ENCODE measurements at places on chromosomes 4 and X.
A peak's percentile ranks its signal among the peaks of the same experiment; 100 is the strongest.

DNA sequence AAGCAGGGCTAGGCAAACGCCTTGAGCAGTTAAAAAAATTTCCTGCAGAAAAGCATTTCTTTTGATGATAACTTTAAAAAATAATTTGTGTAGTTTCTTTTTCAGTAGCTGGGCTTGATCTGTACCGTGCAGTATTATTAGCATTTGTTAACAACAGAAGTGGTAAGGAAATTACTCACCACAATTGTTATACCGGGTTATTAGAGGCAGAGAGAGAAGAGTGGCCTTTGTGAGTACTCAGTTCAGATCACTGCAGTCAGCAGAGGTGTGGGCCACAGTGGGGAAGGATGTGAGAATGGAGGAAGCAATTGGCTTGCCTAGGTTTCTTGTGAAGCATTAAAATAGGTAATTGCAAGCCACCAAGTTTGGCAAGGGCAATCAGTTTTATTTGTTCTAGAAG, 14.3 kb upstream of the IL21 start:
- DNase-seq = no peak

- peak; percentile 39 for DNase-seq
Measured at GRCh38 chrX:153968754-153969124, 2.9 kb downstream of the HCFC1 start.

DNA sequence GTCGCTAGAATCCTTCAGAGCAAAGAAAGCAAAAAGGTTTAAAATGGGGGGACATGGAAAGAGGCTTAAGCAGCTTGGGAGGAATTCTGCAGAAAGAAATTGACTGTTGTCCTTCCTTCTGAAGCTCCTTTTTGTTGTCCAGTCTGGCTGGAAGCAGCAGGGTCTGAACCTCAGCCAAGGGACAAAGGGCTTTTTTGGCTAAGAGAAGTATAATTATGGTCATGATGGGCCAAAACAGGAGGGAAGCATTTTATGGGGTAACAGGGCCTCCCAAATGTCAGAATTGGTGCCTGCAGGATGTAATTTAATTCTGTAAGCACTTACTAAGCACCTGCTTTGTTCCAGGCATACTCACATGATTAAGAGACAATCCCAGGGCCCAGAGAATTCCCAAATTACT, 74.2 kb upstream of the CPEB2 start:
- no peak for DNase-seq

- DNase-seq = peak; percentile 37
Measured at GRCh38 chr4:76198411-76199237, 15.0 kb downstream of the SCARB2 start.

- DNase-seq = peak; percentile 34
Measured at GRCh38 chrX:107675823-107676555, 47.7 kb downstream of the PRPS1 start.

DNA sequence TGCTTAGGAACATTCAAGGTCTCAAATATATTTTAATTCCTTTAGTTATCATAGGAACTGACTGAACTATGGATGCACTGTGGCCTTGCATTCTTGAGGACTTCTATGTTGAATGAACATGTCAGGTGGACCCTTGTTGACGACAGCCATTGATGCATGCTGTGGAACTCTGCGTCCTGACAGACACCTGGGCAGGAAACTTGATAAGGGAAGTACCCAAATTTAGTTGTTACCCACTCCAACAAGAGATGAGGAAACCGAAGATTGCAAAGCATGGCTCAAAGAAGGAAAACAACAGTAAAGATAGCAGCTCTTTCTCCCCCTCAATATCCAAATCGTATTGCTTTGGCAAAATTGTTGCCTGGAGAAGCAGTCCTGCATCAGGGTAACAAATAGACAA, 540.0 kb upstream of the NR3C2 start:
- peak; percentile 6 for DNase-seq

GRCh38 chr4:2832309-2832980, 11.2 kb upstream of the ADD1 start:
- no peak for DNase-seq

- DNase-seq = no peak
Measured at GRCh38 chr4:138567696-138568095, 325.5 kb upstream of the SLC7A11 start.

- no peak for DNase-seq
Measured at GRCh38 chrX:68897118-68897945, 68.5 kb downstream of the EFNB1 start.

DNA sequence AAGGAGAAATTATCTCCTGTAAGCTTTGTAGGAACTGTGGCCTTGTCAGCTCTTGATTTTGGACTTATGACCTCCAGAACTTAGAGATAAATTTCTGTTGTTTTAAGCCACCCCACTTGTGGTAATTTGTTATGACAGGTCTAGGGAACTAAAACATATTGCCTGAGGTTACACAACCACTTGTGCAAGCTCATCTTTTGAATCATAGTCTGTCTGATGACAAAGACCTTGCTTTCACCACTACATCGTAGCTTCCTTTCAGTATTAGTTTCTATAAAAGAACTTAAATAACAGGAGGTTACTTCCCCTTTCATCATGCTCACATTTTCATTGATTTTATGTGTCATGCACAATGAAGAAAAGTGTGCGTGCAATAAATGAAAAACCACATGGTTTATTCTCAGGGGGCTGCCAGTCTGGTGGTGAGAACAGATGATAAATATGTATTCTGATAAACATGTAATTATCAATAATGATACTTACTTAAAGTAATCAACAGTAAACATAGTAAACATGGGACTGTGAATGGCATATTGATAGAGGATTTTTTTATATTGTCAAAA, 690.0 kb upstream of the HS3ST1 start:
- peak; percentile 14 for DNase-seq

- DNase-seq = peak; percentile 3
Measured at GRCh38 chr4:125091-125771, 930 bp downstream of the ZNF718 start.

GRCh38 chrX:31153475-31154047, 81.7 kb upstream of the FTHL17 start:
- DNase-seq = no peak

GRCh38 chr4:151643564-151643963, 117.2 kb downstream of the GATB start:
- no peak for DNase-seq

- DNase-seq = no peak
Measured at GRCh38 chr4:19736968-19737756, 514.5 kb upstream of the SLIT2 start.

DNA sequence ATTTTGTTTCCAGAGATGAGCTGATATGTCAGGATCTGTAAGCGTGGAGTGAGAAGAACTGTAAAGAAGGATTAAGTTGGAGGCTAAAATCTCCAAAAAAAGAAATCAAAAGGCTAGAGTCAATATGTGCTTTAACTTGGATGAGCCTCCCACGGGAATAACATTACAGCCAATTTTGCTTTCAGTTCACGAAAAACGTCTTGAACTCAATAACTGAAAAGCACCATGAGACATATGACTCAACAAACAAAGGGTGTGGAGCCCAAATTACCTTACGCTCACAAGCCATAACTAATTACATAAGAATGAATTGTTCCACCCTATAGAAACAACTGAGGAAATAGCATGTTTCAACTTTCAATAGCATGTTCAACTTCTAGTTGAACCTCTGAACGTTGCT, 22.3 kb downstream of the TMPRSS11D start:
- no peak for DNase-seq

DNA sequence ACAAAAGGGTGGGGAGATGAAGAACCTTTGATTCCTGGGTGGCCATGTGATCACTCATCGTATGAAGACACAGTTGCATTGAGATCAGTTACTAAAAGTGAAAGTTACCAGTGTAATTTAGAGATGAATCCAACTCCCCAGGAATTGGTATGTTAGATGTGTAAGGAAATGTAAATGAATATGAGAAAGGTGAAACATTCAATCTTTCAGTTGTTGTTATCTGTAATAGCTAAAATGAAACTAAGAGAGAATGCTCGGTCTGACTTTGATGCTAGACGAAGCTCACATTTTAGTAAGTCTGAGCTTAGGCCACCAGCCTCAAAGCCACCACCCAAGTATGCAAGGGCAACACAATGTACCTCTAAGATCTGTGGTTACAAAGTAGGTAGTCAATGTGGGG, 194.3 kb upstream of the POF1B start:
- DNase-seq = no peak

DNA sequence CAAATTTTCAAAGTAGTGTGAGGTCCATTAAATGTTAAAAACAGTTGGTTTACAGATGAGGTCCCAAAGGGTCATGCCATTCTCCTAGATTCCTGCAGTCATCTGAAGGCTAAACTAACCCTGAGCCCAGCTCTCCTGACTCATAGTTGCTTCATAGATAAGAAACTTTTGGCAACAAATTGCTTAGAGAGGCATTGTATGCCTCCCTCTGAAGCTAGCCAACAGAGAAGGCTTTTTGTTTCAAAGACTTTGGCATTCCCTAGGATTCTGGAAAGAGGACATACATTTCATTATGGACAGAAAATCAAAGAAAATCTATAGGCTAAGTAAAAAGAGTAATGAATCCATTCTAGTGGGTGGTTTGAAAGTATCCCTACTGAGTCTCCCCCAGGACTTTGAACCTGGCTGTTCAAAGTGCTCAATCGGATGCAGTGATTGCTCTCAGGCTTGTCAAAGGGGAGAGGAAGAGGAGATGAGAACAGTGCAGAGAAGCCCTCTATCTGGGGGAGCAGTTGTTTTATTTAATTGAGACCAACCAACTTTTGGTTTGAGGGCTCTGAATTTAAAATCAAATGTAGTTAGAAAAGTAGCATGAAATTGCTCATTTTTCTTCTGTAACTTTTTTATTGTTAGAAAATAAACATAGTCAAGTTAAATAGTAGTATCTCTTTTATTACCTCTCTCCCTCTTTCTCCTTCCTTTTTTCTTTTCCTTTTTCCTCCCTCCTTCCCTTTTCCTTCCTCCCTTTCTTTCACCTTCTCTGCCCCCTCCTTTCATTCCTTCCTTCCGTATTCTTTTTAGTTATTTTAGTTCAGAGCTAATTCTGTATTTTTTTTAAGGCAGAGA, 72.3 kb upstream of the ZNF518B start:
- no peak for DNase-seq

GRCh38 chr4:115274545-115274944, 161.1 kb upstream of the NDST4 start:
- no peak for DNase-seq

GRCh38 chr4:94127707-94128328, 79.8 kb upstream of the SMARCAD1 start:
- DNase-seq = no peak

GRCh38 chrX:114841051-114841450, 176.4 kb downstream of the IL13RA2 start:
- DNase-seq = no peak

DNA sequence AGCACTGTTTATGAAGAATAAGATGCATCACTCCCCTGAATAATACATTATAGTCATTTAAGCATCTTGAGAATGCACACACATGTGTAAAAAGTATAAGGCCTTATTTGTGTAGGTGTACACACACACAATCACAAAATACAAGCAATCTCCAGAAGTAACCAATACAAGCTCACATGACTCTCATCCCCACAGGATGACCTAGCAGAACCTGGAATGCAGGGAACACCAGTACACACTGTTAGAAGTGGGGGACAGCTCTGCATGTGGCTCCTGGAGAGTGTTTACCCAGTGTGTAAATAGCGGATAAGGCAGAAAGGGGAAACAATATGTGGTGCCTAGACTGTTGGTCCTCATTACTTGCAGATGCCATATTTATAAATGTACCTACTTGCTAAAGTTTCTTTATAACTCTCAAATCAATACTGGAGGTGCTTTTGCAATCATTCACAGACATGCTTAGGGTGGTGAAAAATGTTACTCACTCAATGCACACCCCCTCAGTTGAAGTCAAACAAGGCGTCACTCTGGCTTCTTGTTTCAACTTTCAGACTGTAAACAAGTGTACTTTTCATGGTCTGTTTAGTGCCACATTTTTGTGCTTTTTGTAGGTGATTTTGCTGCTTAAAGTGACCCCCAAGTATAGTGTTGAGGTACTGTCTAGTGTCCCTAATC, 73.1 kb downstream of the MAGEB17 start:
- DNase-seq = no peak

DNA sequence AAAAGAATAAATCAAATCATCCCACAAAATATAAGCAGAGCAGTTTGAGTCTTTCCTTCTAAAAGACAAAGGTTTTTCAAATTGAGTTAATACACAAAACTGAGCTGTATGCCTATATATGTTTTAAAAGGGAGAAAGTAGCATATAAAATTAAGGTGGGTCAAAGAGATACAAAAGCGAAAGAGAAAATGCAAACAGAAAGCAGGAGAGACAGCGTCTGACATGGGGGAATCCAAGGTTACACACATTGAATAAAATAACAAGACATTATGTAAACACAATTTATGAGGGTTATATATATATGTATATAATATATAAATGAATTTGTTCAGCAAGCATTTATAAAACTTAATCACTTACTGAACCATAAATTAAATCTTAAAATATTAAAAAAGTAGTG, 276.1 kb upstream of the LCORL start:
- DNase-seq = no peak

DNA sequence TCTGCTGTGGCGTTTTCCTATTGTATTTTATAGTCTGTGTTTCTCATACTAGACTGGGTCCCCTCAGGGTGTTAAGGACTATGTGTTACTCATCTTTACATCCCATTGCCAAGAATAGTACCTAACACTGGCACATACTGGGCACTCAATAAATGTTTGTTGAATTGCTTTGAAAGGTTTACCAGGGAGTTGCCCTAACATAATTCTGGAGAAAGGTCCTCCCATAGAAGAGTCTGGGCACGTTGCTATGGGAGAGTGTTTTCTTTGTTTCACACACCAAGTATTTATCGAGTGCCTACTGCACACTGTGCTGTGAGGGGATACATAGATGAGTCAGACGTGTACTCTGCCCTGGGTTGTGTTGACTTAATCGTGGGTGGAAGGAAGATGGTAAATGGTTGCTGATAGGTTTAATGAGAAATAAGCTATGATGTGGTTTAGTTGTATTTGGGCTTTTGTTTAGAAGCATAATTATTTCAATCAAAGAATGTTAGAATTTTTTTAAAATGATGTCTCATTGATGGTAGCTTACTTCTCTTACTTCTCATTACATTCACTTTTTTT, 42.9 kb downstream of the AFF1 start:
- no peak for DNase-seq

DNA sequence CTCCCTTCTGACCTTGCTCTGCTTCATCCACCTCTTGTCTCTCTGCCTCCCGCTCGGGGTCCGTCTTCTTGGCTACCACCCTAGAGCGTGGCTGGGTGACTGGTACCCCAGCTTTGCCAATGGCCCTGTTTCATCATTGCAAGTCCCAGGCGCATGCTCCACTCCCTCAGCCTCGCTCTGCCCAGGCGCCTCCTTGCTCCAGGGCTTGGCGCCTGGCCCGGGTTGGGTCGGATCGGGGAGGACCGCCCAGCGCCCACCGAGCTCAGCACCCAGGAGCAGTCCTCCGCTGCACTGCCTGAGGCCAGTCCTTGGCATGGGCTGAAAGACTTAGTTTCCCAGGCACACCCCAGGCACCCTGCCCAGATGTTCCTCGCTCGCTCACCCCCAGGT, 577 bp downstream of the BGN start:
- no peak for DNase-seq

All from CD4-positive, alpha-beta T cell treated with Interleukin-1 beta for 1 hour (primary cell).